ENCODE measurements at places on chromosomes 7 and 10.

GRCh38 chr10:49275896-49276295 is 23.1 kb upstream of the C10orf71 start:
- no peak for DNase-seq

GRCh38 chr10:103545366-103545765 is 51.9 kb downstream of the NEURL1 start:
- DNase-seq: no peak

DNA sequence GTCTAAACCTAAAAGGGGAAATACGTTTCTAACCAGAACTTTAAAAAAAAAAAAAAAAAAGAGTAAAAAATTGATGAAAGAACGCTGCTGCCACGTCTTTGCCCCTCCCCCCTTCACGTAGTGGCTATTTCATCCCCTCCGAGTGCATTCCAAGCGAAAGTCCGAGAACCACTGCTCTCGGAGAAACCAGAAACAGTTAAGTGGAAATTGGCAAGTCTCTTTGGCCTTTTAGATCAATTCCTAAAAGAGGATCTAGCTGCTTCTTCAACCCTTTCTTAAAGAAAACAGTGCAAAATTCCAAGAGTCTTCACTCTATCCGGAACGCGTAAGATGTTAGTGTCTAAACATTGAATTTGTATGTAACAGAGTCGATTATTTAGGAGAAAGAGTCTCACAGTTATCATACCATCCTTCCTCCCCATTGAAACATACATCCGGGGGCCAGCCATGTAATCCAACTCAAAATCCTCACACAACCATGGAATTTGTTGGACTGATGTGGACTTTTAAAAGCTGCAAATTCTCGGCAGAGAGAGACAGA is 1.1 kb downstream of the P4HA1 start:
- DNase-seq: peak; percentile 35

DNA sequence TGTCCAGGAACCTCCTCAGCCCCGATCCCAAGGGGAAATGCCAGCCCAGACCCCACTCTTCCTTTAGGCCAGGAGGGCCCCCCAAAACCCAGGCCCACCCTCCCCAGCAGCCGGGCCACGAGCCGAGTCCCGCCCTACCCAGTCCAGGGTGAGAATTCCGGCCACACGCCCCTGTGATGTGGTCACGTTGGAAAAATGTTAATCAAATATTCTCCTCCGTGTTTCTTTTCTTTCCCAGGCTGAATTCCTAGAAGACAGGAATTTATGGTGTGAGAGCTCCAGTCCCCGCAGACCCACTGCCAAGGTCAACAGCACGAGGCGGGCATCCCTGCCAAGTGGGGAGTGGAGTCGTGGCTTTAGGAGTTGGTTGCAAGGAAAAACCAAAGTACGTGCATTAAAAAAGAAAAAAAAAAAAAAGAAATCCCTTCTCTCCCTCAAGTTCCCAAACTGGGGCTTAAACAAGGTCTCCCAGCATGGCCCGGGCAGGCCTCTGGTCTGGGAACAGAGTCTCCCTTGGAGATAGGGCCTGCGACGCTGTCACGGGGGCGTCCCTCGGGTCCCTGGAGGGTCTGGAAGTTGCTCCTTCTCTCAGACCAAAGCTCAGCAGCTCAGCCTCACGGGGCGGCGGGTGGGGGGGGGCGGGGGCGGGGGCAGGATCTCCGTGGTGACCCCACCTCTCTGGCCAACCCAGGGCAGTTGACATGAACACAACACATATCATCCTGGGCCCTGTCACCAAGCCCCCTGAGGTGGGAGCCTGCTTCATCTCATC is 28.1 kb upstream of the ELN start:
- DNase-seq: no peak

DNA sequence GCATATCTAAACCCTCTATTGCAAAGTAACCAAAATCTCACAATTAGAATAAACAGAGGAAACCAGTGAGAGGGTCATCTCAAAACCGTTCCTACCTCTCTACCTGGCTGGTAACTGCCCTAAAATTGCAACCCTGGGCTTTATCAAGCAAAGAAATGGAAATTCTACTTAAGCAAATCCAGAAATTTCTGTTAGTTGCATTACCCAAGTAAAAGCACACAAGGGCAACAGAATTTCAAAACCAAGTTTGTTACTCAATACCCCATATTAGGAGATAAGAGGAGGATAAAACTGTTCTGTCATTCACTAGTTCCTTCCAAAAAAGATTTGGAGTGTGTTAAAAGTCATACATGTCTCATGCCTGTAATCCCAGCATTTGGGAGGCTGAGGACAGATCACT is 195.3 kb downstream of the FAM107B start:
- no peak for DNase-seq

DNA sequence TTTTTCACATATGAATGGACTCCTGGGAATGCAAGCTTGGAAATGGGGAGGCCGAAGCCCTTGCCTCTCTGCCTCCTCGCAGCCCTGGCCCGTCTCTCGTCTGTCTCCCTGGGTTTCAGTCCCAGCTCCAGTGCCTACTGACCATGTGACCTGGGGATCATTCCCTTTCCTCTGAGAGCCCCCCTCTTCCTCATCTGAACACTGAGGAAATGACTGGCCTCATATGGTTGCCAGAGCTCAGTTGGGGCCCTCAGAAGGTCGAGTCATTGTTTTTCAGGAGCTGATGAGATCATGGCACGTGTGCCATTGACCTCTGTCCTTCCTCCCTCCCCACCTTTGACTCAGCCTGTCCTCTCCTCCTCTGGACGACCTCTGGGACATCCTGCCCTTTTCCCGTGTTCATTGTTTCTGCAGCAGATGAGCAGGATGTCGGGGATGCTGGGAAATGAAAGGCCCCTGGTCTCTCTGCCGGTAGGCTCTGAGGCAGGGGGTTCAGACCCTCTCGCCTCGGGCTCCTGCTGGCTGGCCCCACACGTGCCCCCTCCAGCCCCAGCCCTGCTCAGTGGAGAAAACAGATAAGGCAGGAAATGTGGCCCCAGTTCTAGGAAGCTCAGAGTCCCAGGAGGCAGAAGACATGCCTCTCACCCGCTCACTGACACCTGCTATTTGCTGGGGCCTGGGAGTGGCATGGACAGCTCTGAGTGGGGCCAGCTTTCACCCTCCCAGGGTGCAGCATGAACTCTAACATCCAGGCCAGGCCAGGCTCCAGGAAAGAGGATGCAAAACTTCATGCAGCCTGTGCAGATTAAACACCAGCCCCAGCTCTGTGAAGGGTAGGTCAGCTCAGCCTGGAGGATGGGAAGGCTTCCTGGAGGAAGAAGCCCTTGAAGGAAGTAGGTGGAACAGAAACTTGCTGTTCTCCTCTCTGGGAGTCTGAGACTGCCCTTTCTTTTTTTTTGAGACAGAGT is 8.3 kb upstream of the PPP1R35 start:
- no peak for DNase-seq

GRCh38 chr10:106996510-106996909 is 168.0 kb downstream of the SORCS1 start:
- DNase-seq: no peak

GRCh38 chr10:57657164-57657765 is 610.4 kb downstream of the IPMK start:
- DNase-seq: peak; percentile 53

DNA sequence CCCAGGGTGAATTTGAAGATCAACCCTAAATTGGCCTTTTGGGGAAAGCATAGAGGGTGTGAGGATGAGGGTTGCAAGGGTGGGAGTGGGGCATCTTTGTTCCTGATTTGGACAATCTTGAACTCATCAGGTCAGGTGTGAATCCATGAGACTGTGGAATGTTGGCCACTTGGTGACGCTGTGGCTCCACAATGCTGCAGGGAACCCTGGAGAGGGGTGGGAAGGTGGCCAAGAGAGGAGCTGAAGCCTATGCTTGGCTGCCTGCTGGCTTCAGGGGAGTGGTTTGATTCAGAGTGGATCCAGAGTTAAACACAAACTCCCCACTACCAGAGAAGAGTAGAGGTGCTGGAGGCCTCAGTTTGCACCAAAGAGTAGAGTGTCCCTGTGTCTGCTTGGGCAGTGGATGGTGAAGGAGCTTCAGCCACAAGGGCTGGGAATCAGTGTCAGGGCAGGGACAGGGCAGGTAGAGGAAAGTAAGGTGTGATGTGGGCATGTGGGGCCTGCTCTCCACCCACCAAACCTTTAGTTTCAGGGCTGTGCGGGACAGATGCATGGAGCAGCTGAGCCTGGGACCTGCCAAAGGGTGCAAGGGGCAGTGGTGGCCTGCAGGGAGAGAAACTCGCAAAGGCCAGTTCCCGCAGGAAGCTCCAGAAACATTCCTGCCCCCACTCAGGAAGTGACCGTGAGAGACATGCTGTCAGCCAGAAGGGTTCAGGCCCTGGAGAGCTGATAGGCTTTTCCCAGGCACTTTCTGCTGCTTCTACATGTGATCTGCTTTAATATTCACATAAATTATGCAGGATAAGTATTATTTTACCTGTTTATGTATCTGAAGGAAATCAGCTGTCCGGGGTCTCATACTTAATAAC is 81.0 kb upstream of the PRSS58 start:
- peak; percentile 69 for DNase-seq

GRCh38 chr7:122304319-122304975 is at the start of gene FEZF1:
FEZF1 (minus strand) TSS chr7:122304750; CDS start chr7:122304437, 313 bp downstream.
- DNase-seq: peak; percentile 67

DNA sequence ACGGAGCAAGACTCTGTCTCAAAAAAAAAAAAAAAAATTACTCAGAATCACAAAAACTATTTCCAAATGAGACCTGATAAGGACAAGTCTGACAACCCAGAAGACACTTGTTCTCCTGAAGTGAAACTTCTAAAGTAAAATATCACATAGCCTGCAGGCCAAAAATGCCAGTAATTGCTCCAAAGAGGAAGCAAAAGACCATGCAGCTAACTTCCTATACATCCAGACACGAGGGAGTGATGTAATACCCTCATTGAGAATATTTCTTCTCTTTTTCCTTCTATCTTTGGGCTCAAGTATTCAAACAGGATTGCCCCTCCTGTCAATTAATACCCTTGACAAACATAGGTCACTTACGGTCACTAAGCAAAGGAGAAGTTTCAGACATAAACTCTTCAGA is 31.2 kb downstream of the ARMH3 start:
- no peak for DNase-seq

GRCh38 chr7:28738412-28738811 is 219.7 kb downstream of the TRIL start:
- DNase-seq: no peak

GRCh38 chr10:98098247-98098646 is 36.2 kb upstream of the R3HCC1L start:
- DNase-seq: no peak

- no peak for DNase-seq
Observed at GRCh38 chr10:129788215-129788614, 175.9 kb downstream of the EBF3 start.

DNA sequence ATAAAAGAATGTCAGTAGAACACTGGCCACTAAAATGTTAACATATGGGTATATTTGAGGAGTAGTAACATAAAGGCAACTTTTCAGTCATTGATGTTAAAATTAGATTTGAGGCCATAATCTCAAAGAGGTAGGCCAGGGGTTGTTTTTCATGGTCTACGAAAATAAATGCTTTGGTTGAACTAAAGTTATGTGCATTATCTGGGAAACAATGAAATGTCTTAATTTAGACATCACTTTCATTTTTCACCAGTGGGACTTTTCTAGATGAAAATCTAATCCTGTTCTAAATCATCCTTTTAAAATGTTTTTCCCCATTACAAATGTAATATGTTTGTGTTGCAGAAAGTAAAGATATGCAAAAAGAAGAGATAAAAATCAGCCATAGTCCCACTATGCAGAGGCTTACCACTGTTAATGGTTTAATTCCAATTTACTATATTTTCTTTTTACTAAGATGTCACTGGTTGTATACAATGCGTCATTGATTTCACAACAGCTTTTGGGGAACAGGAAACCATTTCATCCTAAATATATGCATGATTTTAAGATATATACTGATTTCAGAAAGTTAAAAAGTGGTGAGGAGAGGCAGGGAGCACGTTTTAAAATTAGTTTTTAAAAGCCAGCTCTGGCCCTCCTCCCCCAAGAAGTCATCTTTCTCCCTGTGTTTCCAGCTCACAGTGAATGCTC is 64.3 kb downstream of the ARID5B start:
- DNase-seq: no peak

DNA sequence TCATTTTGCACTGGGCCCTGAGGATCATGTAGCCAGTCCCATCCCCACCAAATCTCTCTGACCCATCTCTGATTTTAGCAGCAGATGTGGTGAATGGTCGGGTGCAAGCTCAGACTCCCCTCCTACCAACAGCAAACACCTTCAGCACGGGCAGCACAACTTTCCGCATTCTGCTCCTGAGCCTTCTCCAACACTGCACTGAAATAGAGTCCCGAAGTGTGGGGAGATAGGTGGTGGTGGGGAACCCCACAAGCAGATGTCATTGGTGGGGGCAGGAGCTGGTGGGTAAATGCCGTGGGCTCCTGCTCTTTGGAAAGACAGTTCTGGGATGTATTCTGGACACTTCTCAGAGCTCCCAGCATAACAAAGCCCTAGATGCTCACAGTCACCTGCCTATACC is 9.6 kb upstream of the CTBP2 start:
- DNase-seq: no peak

GRCh38 chr7:131964203-131964602 is 407.8 kb upstream of the PODXL start:
- no peak for DNase-seq

DNA sequence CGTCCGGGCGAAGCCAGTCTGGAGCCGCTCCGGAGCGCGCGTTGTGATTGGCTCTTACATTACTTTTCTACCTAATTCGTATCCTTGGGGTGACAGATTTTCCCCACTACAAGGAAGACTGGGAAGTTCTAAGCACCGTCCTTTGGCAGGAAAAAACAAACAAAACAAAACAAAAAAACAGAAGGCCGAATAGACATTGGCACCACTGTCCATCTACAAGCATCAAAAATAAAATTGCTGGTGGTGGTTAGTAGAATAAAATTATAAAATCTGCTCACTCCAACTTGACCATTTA is 651 bp upstream of the SKAP2 start:
- DNase-seq: no peak

DNA sequence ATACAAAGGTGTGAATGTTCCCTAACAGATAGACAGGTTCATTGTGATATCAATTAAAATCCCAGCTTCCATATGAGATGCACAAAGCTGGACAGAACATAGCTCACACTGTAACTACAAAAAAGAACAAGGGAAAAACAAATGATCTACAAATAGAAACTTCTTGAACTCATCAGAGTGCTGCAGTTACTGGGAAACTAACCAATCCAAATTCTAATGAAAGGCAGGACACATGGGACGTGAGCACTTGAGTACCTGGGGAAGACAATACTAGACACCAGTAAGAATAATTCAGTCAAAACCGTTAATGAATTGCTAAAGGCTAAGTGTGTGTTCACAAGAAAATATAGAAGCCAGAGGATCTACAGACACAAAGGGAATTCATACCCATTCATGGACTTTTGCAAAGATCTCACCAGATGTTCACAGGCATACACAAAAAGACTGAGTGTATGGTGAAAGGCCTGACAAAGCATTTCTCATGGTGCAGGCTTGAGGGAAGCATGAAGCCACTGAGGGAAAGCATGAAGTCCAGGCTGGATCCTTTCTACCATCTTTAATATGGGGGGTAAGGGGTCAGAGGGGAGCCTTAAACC is 7.8 kb upstream of the GPR22 start:
- no peak for DNase-seq

DNA sequence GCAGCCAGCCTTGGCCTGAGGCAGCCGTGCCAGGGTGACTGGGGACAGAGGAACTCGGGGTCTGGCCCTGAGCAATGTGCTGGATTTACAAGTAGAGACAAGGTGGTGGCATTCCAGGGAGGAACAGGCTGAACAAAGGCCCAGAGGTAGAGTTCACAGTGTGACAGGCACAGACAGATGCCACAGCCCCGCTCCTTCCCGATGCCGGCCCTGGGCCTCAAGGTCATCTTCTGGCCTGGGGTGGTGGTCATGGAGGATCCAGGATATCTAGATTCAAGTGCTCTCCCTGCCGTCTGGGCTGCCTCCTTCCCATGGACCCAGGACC is 68.9 kb upstream of the COL13A1 start:
- no peak for DNase-seq

GRCh38 chr7:17674166-17674942 is 265.9 kb downstream of the SNX13 start:
- no peak for DNase-seq
